ENCODE measurements at places on chromosomes 12 and 14.
A peak's percentile ranks its signal among the peaks of the same experiment; 100 is the strongest.

DNA sequence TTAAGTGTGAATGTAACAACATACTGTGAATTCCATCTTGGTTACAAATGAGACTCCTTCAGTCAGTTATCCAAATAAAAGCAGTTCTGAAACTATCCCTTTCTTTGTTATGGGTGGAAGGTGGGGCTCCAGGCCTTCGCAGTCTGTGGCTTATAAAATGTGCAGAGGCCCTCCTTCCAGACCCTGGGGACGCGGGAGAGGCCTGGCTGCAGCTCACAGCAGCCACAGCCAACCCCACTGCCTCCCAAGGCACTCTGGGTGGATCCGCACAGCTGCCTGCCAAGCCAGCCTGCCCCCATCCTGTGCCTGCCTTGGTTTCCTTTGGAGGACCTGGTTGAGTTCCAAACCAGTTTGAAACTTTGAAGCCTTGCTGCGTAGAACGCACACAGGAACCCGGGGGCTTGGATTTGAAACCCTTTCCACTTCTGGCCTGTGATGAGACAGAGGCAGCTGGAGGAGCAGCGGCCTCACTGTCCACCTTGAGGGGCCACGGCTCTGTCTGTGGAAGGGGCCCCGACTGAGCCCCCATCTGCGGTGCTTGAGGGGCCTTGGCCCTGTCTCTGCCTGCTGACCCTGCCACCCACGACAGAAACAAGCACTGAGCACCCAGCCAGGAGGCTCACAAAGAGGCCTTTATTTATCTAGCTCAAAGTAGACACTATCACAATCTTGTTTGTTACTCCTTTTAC lies 30.4 kb downstream of the CCNK start:
- peak; percentile 26 for DNase-seq

GRCh38 chr12:11839091-11839641 lies 189.7 kb downstream of the ETV6 start:
- peak; percentile 55 for DNase-seq

GRCh38 chr14:103329401-103330347 lies 4.4 kb upstream of the EIF5 start:
- DNase-seq = no peak

- DNase-seq = no peak
These were observed 1.3 kb upstream of the TBC1D15 start for GRCh38 chr12:71838231-71838630.

DNA sequence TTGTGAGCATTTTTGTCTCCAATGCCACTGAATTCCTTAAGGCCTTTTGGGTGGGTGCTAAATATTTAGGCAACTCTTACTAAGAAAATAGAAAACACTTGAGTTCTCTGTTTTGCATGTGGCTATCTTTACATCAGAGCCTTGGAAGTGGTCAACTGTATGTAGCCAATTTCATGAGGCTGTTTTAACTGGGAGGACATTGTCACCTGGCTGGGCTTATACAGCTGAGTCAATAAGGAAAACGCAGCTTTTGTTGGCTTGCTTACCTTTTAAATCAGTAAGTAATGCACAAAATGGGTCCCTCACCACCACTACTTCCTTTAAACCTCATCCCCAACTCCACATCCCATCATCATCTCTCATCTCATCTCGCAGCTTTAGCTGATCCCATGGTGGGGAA lies 194.3 kb downstream of the RGS6 start:
- no peak for DNase-seq
